CD14-positive monocyte (primary cell): ENCODE measurements at places on chromosomes 1 and 21. TPM values are rescaled to one million over a fixed set of nuclear protein-coding genes. Genes with fewer than 3 reads are reported as not detected.
A peak's percentile ranks its signal among the peaks of the same experiment; 100 is the strongest.

The FAM163A gene
- polyA plus RNA-seq, result not detected

The TFF1 gene
- polyA plus RNA-seq, result not detected

The WDTC1 gene
- 2.1 TPM for polyA plus RNA-seq

GRCh38 chr1:56535939-56536338 is 43.4 kb downstream of the PLPP3 start:
- peaks cover 26% of the 10 kb centered on the region for H3K27me3 ChIP-seq
- H3K27ac ChIP-seq, result no peak overlapping the region
- DNase-seq, result no peak

The MLLT11 gene
- polyA plus RNA-seq, result 0.36 and 0.93 TPM in 2 replicates

GRCh38 chr1:27122652-27123051 is 32.3 kb downstream of the SLC9A1 start:
- H3K27me3 ChIP-seq, result no peaks in the 10 kb centered on the region
- DNase-seq, result peak; percentile 71
- peaks cover 57% of the 10 kb centered on the region for H3K4me1 ChIP-seq
- H3K27ac ChIP-seq, result peak overlapping the region; percentile 7
- no peak overlapping the region for H3K4me3 ChIP-seq

- H3K36me3 ChIP-seq, result no peaks in the 10 kb centered on the region
- H3K4me3 ChIP-seq, result no peak overlapping the region
- no peak overlapping the region for H3K27ac ChIP-seq
- no peak for DNase-seq
- H3K4me1 ChIP-seq, result no peaks in the 10 kb centered on the region
Observed at GRCh38 chr1:69570356-69570755, 2.6 kb downstream of the LRRC7 start.

GRCh38 chr1:175163702-175164101 is 28.9 kb downstream of the KIAA0040 start:
- H3K36me3 ChIP-seq, result peaks cover 100% of the 10 kb centered on the region
- no peaks in the 10 kb centered on the region for H3K4me1 ChIP-seq
- H3K27me3 ChIP-seq, result no peaks in the 10 kb centered on the region
- H3K4me3 ChIP-seq, result no peak overlapping the region
- no peak for DNase-seq

DNA sequence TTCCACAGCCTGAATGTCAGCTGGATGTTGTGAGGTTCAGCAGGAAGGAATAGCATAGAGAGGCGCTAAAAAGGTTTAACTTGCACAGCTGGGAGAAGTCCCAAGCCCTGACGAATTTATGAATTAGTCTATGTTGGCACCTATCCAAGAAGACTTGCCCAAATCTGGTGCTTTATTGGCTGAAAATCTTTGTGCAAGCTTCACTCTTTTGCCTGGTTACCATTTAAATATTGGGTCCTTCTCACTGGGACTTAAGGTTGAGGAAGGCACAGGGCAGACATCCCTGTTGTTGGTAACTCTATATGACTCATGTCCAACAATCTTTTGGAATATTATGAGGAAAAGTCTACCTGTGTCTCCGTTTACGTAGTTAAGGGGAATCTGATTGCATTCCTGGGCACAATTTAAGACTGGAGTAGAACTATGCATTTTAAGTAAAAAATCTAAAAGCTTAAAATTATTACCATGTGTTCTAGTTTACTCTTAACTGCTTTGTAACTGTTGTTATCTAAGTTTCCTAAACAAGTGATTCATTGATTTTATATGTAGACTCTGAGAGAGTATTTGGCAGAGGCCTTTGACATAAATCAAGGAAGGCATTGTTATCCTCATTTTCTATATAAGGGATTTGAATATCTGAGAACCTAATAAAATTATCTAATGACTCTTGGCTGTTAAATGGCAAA is 181.7 kb upstream of the DPYD start:
- H3K4me3 ChIP-seq, result no peak overlapping the region
- DNase-seq, result no peak
- H3K27ac ChIP-seq, result no peak overlapping the region
- H3K4me1 ChIP-seq, result no peaks in the 10 kb centered on the region
- no peaks in the 10 kb centered on the region for H3K27me3 ChIP-seq

DNA sequence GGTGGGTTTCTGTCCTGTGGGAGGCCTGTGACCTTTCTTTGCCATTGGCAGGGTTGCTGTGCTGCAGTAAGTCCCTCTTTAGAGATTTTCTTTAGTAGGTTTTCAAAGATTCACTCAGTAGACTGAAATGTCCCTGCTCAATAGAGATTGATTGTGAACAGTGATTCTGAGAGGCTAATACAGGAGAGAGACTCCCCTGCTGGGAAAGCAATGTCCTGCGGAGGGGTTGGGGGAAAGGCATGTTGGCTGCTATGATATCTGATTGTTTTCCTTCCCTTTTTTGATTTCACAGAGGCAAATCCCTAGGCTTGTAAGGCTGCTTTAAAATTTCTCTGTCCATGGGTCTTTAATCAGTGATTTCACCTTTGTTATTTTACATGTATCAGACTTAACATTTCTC is 589.9 kb downstream of the ADGRL2 start:
- DNase-seq, result no peak
- H3K27me3 ChIP-seq, result no peaks in the 10 kb centered on the region
- no peaks in the 10 kb centered on the region for H3K4me1 ChIP-seq
- H3K4me3 ChIP-seq, result no peak overlapping the region

The CFHR1 gene
- polyA plus RNA-seq, result not detected

The LCE3E gene
- not detected for polyA plus RNA-seq

GRCh38 chr1:226627924-226628611 is 79.5 kb downstream of the STUM start:
- no peak overlapping the region for H3K27ac ChIP-seq
- peaks cover 7% of the 10 kb centered on the region for H3K36me3 ChIP-seq
- no peaks in the 10 kb centered on the region for H3K27me3 ChIP-seq

DNA sequence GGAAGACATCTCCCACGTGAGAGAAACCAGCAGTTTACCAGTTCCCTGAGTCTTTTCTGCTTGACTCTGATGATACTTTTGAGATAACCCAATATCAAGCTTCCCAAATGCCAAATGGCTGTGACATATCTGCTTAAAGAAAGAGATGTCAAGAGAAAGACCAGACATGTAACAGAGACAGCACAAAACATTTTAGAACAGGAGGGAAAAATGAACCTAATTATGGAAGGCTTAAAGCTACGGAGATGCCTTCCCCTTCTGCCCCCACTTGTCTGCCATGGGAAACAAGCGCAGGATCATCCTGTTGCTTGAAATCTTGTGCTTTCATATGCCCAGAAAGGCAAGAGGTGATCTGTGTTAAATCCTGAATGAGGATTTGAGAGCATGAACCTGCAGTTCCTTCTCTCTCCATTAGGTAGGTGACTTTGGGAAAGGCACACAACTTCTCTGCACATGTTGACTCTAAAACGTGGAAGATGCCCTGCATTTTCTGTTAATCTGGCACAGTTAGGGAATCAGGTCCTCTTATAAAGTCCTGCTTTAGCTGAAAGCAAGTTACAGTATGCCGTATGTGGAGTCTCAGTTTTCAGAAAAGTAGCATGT is 46.7 kb upstream of the MTR start:
- no peaks in the 10 kb centered on the region for H3K27me3 ChIP-seq
- H3K4me3 ChIP-seq, result no peak overlapping the region
- H3K27ac ChIP-seq, result no peak overlapping the region
- DNase-seq, result no peak
- H3K36me3 ChIP-seq, result no peaks in the 10 kb centered on the region
